ENCODE measurements at places on chromosomes 5 and 9.

DNA sequence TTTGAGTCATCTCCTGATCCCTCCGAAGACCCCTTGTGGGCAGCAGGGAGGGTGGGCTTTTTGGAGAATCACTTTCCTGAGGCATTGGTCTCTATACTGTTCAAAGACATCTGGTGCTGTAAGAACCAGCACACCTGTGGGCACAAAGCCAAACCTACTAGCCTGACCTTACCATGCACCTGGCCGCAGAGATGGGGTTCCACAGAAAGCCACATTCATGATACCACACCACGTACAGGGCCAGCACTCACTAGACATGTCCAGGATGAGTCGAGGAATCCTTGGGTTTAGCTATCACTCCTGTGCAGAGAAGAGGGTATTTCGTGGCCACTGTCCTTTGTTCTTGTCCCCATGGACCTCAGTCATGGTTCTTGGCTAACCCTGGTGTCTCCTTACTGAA, 203.4 kb downstream of the CACNA1B start:
- DNase-seq: no peak

DNA sequence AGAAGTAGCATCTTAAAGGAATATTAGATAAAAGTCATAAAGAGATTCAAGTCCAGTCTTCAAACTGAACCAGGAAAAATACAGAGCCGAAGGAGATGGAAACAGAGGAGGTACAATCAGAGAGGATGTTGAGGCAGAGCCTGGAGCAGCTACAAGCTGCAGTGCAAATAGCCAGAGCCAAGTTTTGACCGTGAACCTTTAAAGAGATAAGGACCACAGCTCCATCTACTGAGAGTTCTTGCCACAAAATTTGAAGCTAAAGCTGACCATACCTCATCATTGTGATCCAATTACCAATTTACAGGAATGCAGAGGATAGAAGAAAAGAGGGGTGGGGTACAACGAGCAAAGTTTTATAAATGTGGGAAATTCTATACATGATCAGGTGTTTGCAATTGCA, 10.4 kb upstream of the DEPDC1B start:
- DNase-seq: no peak

- no peak for DNase-seq
Measured at GRCh38 chr5:131524431-131524830, 110.6 kb downstream of the RAPGEF6 start.

- DNase-seq: peak; percentile 27
Measured at GRCh38 chr5:14715481-14715880, 51.0 kb downstream of the OTULIN start.

- no peak for DNase-seq
Measured at GRCh38 chr9:132156262-132156661, 5.6 kb upstream of the NTNG2 start.

GRCh38 chr9:112265391-112265790, 68.0 kb downstream of the PTBP3 start:
- DNase-seq: no peak
